ENCODE measurements at places on chromosomes 5 and 9.

DNA sequence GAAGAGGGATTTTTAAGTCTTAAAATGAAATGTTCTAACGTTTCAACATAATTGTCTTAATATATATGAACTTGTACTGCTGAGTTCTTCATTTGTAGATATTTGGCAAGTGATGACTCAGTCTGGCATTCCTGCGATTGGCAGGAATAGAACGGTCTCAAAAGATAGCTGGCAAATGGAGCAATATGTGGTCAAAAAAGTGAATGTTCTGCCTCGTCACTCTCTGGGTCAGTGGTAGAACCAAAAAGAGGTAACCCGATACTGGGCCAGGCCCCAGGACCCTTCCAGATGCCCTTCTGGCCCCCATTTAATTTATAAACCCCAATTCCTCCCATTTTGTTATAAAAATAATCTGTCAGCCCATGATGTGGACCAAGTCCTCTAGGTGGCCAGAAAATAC, 39.2 kb downstream of the ZNF366 start:
- peak; percentile 87 for DNase-seq

- peak; percentile 74 for DNase-seq
These were observed 84.1 kb downstream of the SNX18 start for GRCh38 chr5:54601411-54602230.

DNA sequence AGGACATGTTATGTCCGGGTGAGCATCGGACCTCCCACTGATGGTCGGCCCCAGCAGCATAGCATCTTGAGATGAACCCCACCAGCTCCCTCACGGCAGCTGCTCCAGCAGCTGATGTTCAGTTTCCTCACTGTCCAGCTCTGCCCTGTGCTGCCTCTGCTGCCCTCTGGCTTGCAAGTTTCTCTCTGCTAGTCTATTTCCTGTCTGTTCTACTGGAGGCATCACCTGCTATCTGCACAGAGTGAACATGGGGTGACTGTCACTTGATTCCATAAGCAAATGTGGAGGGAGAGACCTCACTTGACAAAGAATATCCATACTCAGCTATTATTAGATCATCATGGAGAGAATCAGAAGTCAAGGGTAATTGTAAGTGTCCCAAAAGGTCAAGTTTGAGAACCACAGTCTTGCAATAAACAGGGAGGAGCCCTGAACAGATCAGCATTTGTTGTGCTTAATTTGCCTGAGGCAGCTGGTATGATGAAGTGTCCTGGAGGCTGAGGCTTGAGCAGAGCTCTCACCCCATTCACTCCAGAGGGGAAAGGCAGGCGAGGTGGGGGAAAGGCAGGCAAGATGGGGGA, 702.8 kb downstream of the SEMA5A start:
- peak; percentile 53 for DNase-seq

DNA sequence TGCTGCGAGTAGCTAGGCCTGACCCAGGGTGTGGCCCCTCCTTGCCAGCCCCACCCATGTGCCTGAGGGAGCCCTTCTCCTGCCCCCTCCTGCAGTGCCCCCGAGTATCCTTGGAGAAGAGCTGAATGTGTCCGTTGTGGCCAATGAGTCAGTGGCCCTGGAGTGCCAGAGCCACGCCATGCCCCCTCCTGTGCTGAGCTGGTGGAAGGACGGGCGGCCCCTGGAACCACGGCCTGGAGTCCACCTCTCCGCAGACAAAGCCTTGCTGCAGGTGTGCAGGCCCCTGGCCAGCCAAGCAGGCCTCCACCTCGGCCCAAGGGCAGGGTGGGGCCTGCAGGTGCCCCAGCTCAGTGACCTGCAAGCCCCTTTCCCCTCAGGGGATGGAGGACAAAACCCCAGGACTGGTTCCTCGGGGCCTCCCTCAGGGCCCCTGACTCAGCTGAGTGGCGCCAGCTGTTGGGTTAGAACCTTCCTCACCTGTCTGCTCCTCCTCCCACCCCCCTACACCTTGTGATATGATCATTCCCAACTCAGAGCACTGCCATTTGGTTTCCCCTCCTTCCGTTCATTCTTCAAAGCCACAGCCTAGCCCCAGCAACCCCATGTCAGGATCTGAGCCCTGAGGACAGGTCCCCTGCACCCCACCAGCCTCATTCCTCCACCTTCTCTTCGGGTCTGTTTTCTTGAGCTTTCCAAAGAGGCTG, 80.0 kb upstream of the ASS1 start:
- DNase-seq = no peak

DNA sequence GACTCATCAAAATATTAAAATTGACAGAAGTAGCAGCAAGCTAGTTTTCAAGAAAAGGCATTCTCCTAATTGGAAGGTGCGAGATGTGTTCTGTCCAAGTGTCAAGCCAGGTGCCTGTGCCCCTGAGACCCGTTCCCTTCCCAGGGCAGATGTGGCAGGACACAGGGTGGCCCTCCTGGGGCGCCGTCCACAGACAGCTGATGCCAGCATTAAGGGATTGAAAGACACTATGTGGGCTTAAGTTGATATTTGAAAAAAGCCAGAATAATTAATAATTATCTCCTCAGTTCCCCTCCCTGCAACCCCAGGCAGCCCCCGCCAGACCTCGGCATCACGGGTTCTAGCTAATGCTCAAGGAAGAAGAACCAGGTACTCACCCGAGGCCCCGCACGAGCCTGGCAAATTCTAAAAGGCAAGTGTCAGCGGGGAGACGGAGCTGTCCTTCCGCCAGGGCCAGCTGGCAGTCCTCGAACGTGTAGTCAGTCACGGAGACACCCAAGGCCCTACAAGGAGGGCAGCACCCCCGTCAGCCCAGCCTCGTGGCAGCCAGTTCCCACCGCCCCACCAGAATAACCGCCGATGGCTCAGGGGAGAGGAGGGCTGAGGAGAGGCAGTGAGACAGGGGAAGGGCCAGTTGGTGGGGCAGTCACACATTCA, 29.1 kb upstream of the SLC6A3 start:
- DNase-seq = no peak

GRCh38 chr9:1743121-1743960, 271.8 kb upstream of the SMARCA2 start:
- DNase-seq = no peak

DNA sequence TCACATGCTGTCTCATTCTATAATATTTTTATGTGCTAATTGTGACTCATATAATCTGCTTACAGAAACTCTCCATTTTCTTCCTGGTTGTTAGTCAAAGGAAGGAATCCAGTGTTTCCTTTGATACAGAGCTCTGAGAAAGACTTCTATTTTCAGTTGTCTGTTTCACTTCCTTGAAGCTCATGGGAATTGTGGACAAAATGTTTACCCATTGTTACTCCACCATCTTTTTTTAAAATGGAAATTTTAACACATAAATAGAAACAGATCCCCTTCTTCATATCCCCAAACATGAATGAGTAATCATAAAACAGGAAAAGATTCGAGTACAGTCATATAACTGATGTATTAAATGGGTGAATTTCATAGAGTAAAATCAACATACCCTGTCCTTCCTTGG, 42.0 kb upstream of the KCNN2 start:
- peak; percentile 5 for DNase-seq

DNA sequence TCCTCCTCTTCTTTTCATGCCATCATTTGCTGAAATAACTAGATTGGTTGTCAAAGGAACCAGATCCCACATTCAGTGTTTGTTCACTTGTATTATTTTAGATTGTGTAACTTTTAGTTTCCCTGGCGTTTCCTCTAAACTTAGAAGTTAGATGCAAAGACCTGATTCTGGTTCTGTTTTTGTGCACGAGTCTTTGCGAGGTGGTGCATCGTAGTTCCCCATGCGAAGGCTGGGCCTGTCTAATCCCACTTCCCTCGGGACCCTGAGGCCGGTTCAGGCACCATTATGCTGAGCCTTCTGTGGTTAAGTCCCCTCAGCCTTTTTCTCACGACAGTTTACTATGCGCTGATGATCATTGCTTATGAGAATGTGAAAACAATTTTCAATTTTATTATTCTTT, 219.1 kb upstream of the OTULINL start:
- DNase-seq = no peak

Measured in cardiac fibroblast (primary cell).